ENCODE measurements at places on chromosomes 16 and 17.

- no peak for DNase-seq
Measured at GRCh38 chr16:59116744-59117143, 382.6 kb upstream of the GOT2 start.

DNA sequence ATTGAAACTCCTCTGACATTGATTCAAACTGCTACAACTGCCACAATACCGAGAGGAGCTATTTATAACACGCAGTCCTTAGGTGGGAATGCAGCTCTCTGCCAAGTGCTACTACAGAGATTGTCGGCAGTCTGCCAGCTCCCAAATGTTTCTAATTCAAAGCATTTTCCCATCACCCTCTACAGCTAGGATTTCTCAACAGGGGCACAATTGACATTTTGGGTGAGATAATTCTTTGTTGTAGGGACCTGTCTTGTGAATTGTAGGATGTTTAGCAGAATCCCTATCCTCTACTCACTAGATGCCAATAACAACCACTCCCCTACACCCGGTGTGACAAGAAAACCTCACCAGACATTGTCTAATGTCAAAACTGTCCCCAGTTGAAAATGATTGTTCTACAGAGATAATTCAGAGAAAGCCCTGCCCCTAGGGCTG lies 7.8 kb upstream of the N4BP1 start:
- no peak for DNase-seq

DNA sequence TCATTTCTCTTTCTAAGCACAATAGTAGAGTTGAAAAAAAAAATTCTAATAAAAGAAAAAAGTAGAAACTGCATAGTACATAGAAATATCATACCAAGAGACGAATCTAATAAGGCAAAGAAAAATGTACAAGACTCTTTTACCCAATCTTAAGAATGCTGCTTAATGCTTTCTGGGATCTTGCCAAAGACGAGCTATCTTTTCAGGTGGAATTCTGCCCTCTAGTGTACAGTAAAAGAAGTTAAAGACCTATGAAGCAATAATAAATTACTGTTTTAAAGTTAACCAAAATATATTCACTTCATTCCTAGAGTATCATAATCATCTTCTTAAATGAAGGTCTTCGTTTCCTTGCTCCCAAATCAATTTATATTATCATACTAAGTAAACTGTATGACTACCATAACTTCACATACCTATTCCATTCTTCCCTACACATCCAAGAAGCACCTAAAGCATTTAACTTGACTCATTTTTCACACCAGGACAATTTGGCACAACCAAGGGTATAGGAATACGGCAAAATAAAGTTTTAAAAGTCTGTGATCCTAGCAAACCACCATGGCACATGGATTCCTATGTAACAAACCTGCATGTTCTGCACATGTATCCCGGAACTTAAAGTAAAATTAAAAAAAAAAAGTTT lies 47.7 kb downstream of the CFDP1 start:
- peak; percentile 67 for DNase-seq

- DNase-seq: no peak
Measured at GRCh38 chr17:66357037-66357436, 54.6 kb downstream of the PRKCA start.

- no peak for DNase-seq
Measured at GRCh38 chr17:53470626-53471025, 352.1 kb upstream of the KIF2B start.

GRCh38 chr16:14501331-14502255 lies 128.5 kb downstream of the PARN start:
- DNase-seq: no peak

DNA sequence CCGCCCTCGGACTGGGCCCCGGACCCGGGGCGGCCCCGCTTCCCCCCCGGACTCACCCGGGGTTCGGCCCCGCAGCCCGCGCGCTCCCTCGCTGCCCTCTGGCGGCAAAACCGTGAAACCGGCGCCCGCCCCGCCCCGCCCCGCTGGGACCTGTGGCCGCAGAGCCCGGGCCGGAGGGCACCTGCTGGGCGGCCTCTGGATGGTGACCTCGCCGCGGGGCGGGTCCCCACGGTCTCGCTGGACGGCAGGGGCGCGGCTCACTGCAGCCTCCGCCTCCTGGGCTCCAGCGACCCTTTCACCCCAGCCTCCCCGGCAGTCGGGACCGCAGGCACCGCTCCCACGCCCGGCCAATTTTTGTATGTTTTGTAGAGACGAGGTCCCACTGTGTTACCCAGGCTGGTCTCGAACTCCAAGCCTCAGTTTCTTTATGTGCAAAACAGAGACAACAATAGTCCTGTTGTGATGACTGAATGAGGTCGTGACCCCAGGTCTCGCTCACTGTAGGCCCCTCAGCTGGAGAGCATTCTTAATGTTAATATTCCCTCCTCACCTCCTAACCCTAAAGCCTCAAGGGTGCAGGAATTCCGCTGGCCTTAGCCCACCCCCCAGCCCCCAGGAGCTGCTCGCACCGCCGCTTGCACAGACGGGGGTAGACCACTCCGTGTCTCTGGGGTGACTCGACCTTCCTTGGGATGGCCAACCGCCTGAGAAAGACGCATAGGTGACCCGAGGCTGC lies 33.7 kb upstream of the RPH3AL start:
- peak; percentile 15 for DNase-seq

GRCh38 chr17:42562388-42563142 lies 617 bp downstream of the COASY start:
- no peak for DNase-seq

DNA sequence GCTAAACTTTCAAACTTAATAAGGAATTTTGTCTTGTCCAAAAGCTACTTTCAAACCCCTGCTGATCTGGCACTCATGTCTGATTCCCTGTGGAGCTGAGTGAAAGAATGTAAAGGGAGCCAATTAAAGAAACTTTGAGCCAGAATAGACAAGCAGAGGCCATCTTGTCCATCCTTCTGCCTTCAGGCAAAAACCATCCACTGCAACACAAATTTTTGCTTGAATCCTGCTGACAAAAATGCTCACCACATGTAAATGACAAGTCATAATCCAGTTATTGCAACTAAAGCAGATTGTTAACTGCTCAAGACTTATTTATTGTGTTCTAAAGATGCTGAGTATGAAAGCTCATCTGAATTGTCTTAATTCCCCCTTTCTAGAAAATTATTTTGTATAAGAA lies 124.0 kb upstream of the HLF start:
- DNase-seq: no peak

DNA sequence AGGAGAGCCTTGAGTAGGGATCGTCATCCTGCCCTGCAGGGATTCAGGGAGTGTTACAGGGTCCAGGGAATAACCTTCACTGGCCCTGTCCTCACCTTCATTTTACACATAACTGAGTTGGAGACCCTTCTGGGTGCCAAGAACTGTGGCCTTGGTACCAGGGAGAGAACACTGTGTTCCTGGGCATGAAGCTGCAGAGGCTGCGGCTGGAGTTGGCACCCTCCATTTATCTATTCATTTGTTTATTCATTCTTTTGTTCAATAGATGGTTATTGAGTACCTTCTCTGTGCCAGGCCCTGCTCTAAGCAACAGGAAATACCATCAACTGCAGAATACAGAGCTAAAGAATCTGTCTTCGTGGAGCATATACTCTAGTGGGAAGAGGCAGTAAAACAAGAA lies 6.7 kb downstream of the ABCC3 start:
- DNase-seq: no peak

DNA sequence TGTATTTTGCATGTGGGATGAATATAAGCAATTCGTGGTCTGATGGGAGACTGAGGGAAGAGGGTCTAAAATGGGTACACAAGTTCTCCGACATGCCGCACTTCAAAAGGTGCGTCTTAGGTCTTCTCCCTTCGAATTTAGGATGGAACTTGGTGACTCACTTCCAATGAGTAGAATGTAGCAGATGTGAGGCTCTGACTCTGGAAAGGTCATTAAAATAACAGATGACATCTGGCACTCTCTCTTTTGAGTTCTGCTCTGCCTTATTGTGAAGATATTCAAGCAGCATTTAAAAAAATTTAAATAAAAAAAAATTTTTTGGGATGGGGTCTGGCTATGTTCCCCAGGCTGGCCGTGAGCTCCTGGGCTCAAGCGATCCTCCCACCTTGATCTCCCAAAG lies 92.7 kb downstream of the TMEM100 start:
- no peak for DNase-seq

DNA sequence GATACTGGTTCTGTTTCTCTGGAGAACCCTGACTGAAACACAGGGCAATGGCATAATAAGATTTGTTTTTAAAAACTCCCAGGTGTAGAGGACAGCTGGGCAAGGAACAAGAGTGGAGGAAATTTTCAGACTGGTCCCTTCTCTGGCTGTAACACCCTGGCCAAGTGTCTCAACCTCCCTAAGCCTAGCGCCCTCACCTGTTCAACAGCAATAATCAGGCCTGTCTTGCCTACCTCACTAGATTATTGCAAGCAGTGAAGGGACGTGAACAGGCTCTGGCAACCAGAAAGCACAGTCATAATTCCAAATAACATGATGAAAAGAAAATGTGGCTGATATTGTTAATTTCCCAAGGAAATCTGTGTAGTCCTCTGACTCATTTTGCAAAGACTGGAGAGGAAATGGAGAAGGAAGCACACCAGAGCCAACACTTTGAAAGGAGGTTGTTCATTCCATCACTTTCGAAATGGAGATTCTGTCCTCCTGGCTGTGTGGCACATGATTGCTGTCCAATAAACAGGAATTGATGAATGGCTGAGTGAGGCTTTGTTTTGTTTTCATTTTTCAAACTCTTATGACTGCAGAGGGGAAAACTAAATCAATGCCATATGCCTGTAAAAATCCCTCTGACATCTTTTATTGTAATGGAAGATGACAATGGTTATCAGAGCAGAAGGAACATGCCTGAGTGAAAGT lies 87.5 kb upstream of the HLF start:
- DNase-seq: no peak

GRCh38 chr16:50473356-50473945 lies 74.7 kb upstream of the NKD1 start:
- DNase-seq: no peak

DNA sequence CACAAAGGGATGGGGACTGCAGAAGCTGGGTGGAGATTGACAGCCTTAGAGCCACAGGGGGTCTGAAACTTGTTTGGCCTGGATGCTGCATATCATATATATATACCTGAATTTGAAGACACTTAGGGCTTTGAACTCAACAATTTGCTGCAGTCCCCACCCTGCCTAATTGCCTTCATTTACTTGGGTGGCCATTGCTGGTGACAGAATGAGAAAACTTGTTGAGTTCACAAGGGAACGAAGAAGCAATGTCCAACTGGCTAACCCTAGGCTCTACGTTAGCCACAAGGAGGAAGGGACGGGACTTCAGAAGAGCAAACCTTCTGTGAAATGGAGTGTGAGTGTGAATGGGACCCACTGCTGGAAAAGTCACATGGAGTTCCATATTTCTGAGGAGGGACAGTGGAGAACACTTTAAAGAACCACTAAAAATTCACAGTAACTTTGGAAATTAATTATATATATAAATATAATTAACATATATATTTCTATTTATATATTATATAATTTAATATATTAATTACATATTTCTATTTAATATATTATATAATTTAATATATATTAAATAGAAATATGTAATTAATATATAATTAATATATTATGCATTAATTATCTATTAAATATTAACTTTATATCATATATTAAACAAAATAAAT lies 215.3 kb upstream of the SOX9 start:
- DNase-seq: no peak

GRCh38 chr16:24728011-24728410 lies 1.4 kb upstream of the TNRC6A start:
- DNase-seq: no peak

DNA sequence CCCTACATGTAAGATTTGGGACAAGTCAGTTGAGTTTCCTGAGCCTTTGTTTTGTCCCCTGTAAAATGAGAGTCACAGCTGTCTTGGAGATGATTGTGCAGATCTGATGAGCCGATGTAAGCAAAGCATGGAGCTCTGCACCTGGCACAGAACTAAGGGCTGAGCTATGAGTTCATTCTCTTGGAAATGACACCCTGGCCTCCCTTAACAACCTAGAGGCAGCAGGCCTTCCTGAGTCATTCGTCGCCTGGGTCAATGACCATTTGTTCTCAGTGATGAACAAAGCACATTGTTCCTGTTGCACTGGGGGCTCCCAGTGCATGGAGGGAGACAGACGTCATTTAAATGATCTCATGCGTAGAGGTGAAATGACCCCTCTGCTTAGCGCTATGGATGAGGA lies 62.8 kb upstream of the GCSH start:
- no peak for DNase-seq

- peak; percentile 3 for DNase-seq
Measured at GRCh38 chr16:48608871-48609651, 919 bp downstream of the N4BP1 start.

DNA sequence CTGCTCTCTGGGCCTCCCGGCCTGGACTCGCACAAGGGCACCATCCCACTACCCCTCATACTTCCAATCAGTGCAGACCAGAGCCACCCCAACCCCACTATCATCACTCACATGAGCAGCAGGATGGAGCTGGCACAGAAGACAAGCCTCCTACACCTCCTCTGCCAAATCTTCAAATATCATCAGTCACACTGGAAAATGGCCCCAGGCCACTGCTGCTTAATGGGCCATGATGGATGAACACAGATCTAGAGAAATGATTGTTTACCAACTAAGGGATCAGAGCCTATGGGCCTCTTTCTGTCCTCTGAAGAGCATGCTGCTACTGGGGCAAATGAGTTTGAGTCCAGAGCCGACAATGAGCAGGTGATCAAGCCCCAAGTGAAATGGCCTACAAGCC lies 165.5 kb downstream of the GRIN2A start:
- no peak for DNase-seq

DNA sequence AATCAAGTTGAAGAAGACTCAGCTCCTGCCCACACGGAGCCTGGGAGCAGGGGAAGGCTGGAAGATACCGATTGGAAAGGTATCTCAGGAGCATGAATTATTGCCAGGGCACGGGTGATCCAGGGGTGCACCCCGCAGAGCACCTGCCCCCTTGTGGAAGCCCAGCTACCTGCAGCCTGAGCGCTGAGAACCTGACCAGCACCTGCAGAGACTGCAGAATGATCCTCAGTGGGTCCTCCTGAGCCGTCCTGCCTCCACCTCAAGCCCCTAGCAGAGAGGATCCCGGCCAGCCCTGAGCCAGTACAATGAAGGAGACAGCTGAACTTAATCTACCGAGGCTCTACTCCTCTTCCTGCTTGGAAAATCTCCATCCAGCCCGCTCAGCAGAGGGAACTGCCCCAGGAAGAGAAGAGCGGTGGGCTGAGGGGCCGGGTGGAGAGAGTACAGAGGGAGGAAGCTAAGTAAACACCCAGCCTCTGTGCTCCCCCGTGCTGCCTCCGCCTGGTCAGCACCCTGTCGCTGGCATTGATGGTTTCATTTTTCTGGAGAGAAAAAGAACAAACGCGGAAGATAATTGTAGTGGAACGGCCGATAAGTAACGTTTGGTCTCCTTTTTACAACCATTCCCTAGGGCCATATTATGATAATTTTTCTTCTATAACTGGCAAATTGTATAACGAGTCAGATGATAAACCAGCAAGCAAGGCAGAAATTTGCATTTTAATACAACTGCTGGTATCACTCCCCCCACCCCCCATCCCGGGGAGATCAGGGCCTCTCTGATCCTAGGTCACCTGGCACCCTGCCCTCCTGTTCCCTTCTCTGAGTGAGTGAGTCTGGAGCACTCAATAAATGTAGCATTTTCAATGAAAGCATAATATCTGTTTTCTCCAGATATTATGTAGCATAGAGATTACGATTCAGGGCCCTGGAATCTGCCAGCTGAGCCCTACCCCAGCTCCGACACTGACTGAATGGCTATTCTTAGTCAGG lies 204.5 kb upstream of the RPL38 start:
- DNase-seq: peak; percentile 25

Data from NCI-H748 treated with DMSO at 0.1 percent for 48 hours (cell line).